SJCRH30 (cell line): ENCODE measurements at places on chromosomes 13 and 19. TPM values are rescaled to one million over a fixed set of nuclear protein-coding genes. Genes with fewer than 3 reads are reported as not detected.

The EBI3 gene
- total RNA-seq, result not detected in 2 replicates

The SIGLEC5 gene
- not detected in 2 replicates for total RNA-seq

DNA sequence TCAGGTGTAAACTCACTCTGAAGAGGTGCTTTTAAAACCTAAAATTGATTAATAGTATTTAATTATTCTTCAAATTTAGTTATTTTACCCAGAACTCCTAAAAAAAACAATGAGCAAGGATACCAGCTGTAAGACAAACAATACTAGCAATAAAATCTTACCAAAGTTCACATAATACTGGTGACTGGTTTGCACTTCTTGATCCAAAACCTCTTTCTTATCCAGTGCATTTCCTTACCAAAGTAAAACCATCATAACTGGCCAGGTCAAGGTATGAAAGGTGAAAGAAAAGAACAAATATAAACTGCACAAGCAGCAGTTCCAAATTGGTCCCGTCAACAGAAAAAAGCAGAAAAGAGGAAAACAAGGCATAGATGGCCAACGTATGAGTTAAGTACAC lies 62.7 kb downstream of the PSPC1 start:
- DNase-seq, result no peak

- DNase-seq, result no peak
Observed at GRCh38 chr19:42461700-42462324, 19.1 kb upstream of the CXCL17 start.

GRCh38 chr19:58558066-58558622 lies at the start of gene UBE2M:
Gene UBE2M, minus strand, starts transcription at chr19:58558611. Its CDS starts 230 bp downstream, at chr19:58558381.
- peak; percentile 48 for DNase-seq

GRCh38 chr19:21045028-21045427 lies 24.6 kb downstream of the ZNF430 start:
- no peak for DNase-seq

DNA sequence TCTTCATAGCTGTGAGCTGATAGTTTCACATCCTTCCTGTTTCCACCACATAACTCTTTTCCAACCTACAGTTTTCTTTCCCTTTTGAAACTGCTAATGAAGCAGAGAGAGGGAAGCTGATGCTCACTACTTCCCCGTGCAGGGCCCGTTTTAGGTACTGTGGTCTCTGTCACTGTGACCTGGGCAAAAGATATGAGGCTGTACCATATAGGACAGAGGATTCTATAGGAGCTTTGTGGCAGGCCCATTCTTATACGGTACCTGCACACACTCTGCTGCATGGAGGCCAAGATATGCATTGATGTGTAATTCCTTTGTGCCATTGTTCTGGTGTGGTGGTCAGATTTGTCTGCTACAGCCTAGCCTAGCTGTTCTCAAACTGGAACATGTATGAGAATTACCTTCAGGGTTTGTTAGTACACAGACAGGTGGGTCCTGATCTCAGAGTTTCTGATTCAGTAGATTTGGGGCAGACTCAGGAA lies 577.3 kb downstream of the LMO7 start:
- DNase-seq, result no peak

DNA sequence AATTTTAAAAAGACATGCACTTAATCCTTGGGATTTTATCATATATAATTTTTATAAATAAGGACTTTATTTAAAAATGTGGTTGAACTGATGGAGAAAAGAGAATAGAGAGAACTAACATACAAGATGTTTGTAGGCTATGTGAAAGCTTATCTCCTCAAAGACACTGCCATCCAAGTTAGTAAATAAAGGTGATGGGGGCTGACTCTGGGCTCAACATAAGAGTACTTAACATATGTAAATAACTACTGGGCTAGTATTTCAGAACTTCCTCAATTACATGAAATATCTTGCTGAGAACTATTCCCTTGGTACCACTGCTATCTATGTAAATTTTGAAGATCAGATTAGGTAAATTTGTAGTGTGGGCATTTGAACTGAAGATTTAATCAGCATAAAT lies 1017.3 kb upstream of the PCDH20 start:
- DNase-seq, result no peak

DNA sequence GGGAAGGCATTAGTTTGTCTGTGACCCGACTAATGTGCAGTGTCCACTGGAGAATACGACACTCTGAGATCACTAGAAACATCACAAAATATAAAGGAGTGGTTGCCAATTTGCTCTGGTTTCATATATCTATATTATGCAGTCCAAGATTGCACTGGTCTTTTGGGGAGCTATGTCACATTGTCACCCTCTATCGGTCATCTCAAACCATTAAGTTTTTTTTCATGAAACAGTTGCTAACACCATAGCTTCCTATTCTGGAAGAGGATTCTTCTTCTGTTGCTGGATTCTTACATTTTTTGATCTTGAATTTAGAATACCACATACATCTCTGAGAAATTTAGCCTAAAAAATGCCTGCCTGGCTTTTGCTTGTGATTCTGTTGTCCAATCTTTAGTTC lies 168.6 kb downstream of the LACC1 start:
- peak; percentile 6 for DNase-seq

- DNase-seq, result peak; percentile 26
Observed at GRCh38 chr13:91347996-91348905, 764 bp downstream of the MIR17HG start.
